GM19239 (cell line): ENCODE measurements at places on chromosomes 11 and 22.

- DNase-seq = no peak
These were observed 276.9 kb downstream of the FAM76B start for GRCh38 chr11:95512682-95513081.

DNA sequence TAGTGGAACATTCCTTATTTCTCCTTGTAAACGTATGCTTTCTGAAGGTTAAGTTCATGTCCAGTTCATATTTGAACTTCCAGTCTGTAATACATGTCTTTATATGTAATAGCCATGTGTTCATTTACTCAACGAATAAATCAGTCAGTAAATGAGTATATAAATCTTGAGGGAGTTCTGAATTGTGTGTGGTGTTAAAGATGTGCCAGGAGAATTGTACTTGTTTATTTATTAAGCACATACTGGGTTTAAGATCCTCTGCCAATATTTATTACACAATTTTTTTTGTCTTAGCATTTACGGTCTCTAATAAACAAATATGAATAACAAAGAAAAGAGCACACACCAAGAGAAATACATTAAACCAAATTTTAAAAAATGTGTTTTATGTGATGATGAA, 26.5 kb upstream of the CLMP start:
- no peak for DNase-seq

DNA sequence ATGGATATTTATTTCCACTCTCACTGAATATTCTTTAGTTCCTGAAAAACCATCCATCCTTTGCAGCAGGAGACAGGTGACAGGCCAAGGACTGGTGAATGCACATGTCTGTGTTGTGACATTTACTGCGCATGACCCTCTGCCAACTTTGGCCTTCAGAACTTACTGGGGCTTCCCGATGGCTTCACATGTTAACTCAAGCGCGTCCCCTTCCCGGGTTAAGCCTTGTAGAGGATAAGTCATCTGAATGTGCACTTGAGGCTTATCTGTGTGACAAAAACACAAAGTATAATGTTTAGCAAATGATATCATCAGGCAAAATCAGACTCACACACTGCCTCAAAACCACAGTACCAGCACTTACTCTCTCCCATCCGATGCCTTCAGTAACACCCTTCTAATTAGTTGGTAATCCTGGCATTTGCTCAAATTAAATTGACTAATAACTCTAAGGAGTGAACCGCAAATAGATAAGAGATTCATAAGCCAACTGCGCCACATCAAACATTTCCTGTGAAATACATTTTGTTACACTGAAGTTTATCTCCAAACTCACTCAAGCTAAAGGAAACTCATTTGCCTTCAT, 286.4 kb downstream of the CADM1 start:
- no peak for DNase-seq

DNA sequence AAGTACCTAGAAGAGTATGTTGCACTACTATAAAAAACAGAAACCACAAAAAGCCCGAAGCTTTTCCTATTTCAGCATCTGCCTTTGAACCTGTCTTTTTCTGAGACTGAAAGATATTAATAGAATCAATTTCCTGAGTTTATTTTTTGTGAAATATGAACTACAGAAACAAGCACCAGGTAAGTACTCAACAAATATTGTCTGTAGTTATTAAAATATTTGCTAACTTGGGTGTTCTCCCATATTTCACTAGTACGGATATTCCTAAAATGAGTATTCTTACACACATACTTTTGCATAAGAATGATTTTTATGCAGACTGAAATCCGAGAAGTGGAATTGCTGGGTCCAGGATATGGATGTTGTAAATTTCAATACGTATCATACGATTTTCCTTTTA, 188.0 kb downstream of the OR4C45 start:
- DNase-seq = no peak

GRCh38 chr11:130428316-130429119, at the start of gene ADAMTS8:
Gene ADAMTS8 (minus strand): TSS chr11:130428609. CDS start chr11:130428286, 323 bp downstream.
- DNase-seq = no peak

DNA sequence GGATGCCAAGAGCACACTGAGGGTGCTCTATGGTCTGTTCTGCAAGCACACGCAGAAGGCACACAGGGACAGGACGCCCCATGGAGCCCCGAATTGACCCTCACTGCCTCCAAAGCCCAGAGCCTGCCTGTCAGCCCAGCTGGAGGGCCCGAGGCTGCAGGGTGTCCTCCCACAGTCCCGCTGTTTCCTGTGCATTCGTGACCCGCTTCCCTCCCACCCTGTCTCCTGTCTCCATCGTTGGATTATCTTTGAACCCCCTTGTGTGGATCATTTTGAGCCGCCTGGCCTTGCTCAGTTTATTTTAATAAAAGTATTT, 25.6 kb downstream of the PARVG start:
- DNase-seq = no peak

DNA sequence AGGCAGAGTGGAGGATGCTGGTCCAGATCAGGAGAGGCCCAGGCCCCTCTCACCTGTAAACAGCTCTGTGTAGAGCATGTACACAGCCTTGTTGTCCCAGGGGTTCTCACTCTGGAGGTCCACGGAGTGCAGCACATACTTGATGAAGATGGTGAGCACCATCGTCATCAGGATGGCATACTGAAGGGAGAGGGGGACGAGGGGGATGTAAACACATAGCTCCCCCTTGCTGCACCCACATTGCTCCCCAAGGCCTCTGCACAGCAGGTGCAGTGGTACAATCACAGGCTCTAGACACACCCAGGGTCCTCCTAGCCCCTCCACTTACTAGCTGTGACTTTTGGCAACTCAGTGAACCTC, 2.9 kb downstream of the SYVN1 start:
- no peak for DNase-seq
